Stimulated activated CD8-positive, alpha-beta memory T cell treated with anti-CD3 and anti-CD28 coated beads, Interleukin-4, amount 100 ng/mL, for 4 hours (primary cell): ENCODE measurements at places on chromosomes 2 and 18.

- no peak for DNase-seq
Observed at GRCh38 chr2:158043181-158043948, 58.3 kb upstream of the UPP2 start.

DNA sequence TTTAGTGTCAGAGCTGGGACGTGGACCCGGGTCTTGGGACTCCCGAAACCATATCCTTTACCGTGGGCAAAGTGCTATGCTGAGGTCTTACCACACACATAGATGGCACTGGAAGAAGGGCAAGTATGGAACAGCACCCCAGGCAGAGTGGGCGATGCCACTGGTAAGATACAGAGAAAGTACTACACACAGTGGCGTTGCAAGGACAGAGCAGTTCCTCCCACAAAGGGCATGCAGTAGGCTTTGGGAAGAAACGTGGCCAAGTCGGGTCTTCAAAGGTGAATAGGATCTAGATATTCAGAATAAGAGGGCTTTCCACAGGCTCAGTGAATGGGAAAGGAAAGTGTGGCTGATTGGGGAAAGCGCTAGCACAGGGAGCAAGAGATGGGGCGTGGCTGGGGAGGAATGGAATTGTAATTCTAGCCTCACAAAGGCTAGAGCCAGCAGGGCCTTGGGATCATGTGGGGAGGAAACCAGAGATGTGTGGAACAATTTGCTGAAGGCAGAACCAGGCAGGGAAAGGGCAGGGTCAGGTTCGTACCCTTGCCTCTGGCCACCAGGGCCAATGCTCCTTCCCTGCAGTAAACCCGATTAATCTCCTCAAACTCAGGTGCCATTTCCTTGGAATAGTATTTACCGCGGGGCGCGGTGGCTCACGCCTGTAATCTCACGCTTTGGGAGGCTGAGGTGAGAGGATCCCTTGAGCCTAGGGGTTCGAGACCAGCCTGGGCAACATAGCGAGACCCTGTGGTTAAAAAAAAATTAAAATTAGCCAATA lies 36.0 kb downstream of the PCBP1 start:
- DNase-seq, result no peak

DNA sequence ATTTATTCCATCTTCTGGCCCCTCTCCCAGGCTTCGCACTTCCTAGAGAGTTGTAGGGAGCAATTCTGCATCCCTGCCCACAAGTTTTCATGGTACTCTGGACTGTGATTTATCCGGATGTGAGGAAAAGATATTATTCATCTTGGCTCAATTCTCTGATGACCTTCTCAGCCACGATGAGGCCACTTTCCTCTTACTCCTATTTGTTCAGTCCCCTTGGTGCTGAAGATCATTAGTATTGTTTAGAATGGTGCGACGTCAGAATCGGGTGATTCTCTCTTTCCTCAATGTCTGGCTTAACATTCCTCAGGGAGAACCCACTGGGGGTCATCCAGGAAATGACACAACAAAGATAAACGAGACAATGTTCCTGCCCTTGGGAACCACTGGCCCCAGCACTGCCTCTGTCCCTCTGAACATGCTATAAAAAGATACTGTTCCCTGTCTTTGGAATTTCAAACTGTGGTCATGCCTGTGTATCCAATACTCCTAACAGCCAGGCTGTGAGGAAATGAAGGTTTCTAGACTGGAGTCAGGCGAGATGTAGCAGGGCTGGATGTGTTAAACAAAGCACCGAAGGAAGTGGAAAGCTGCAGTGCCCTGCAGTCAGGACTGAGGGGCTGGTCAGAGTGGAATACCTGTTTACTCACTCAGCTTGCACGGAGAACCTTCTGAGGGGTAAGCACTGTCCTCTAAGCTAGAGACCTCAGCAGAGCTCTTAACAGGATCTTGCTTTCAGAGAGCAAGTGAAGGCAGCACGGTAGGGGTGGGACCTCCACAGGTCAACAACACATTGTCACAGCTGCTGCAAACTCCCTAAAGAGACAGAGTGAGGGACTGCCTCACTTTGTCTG lies 12.9 kb upstream of the GLI2 start:
- no peak for DNase-seq

DNA sequence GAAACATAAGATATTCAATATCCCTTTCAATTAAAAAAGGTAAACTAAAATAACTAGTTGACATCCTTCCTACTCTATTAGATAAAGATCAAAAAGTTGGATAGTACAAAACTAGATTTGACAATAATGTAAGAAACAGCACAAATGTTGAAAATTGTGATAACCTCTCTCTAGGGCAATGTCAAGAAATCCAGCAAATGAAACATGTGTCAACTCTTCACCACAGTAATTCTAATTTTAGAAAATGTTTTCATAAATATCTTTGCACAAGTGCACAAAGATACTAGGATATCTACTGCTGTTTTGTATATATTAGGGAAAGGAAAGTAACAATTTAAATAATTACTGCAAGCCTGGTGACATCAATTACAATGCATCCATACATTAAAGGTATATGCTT lies 1220.1 kb downstream of the LRP1B start:
- DNase-seq, result no peak

- no peak for DNase-seq
Observed at GRCh38 chr2:160651416-160652200, 158.0 kb upstream of the RBMS1 start.

DNA sequence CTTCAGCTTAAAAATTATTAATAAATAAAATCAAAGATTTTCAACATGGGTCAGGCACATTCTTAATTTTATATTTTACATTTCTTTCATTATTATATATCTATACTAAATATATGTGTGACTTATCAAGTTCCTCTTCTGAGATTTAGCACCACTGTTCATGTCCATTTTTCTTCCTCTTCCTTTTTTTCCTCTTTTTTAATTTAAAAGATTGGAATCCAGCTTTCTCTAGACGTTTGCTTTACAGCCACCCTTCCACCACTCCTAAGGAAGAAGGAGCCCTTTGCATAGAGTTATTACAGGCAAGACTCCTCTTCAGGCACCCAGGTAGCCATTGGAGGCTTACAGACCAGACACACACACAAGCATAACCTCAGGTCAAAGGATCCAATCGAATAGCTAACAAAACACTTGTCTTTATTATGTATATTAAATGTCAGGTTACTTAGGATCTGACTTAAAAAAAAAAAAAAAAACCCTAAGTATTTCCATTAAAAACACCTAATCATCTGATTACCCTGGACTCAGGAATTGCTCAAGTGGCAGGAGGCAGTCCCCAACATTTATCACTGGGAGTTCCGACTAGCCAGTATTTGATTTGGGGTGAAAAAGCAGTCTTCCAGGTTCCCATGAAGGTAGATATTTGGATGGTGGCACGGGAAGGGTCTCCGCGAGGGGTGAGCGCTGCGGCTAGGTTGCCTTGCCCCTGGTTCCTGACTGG lies 2.4 kb upstream of the ZEB2 start:
- DNase-seq, result no peak

DNA sequence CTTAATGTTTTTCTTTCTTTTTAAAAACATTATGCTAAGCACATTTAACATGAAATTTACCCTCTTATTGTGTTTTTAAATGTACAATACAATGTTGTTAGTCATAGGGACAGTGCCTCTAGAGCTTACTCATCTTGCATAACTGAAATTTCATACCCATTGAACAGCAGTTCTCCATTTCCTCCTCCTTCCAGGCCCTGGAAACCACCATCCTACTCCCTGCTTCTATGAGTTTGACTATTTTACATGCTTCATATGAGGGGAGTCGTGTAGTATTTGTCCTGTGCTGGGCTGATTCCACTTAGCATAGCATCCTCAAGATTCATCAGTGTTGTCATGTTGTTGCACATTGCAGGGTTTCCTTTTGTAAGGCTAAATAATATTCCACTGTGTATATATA lies 92.6 kb downstream of the SPATS2L start:
- no peak for DNase-seq

DNA sequence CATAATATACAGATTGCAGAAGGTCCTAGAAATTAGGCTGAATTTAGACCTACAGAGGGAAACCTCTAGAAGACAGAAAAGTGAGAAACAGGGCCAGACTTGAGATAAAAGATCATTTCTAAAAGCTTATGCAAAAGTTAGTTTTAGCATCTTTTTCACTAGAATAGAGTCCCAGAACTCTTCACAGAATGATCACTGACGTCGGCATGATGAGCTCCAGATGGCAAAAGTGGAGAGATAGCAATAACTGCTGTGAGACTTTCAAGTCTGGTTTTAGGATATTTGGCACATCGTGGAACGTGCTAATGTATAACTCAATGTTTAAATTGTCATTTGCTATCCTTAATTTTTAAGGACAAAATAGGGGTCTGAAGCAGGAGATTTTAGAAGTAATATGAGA lies 1050.7 kb upstream of the CELF4 start:
- no peak for DNase-seq

GRCh38 chr2:145906354-145906753 lies 1386.4 kb upstream of the ZEB2 start:
- no peak for DNase-seq

GRCh38 chr18:49811151-49811938 lies 2.0 kb downstream of the ACAA2 start:
- no peak for DNase-seq

- DNase-seq, result no peak
Observed at GRCh38 chr2:150981826-150982225, 279.8 kb downstream of the RBM43 start.

GRCh38 chr2:170206246-170206645 lies 28.3 kb downstream of the MYO3B start:
- DNase-seq, result no peak

GRCh38 chr2:119431976-119432850 lies 559 bp downstream of the TMEM37 start:
- DNase-seq, result no peak

DNA sequence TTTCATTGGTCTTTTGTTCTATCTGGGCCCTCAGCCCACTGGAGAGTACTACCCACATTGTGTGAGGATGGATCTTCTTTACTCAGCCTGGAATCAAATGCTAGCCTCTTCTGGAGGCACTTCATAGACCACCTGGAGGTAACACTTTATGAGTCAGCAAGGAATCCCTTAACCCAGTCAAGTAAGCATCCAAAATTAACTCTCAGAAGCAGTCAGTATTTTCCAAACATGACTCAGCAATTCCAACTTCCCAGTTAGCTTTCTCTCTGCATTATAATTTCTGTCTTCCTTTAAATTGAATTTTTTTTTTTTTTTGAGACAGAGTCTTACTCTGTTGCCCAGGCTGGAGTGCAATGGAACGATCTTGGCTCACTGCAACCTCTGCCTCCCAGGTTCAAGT lies 142.7 kb downstream of the ACKR3 start:
- no peak for DNase-seq

DNA sequence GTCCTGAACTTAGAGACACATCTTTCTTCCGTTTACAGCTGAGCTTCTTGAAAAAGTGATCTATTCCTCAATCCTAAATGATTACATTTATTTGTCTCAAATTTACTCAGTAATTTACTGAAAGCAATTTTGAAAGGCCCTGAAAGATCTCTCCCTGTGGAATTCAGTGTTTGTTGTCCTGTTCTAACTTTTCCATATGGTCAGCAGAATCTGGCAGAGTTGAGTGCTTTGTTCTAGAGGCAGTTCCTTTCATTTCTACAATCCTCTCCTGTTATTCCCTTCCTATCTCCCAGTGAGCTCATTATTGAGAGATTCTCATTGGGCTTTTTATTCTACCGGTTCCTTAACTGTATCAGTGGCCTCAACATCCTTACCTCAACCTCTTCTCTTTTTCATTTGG lies 36.5 kb upstream of the REG3G start:
- no peak for DNase-seq

GRCh38 chr2:88880441-88880953 lies 189.0 kb downstream of the RPIA start:
- no peak for DNase-seq

DNA sequence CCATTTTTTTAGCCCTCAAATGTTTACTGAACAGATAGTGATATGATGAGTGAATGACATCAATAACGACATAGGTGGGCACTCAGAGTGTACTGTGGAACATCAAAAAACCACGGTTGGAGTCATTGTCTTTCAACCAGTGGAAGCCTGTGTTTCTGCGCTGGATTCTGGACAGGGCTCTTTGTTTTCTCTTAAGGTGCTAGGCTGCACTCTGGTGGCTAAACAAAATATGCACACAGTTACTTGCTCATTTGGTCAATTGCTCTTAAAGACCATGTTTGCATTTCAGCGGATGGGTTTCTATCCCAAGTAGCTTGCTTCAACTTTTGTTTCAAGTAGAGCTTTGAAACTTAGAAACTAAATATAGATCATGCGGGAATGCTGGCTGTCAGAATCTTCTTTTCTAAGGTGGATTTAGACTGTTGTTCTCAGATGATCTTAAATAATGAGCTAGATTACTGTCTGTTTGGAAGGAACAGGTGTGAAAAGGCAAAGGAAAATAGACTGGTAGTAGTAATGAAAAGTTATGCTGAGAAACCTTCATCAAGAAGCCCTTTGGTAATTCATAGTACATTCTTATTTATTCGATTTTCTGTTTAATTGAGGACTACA lies 48.5 kb upstream of the LYPD6B start:
- peak; percentile 7 for DNase-seq
